GM23338 (cell line): ENCODE measurements at places on chromosomes 5 and 9.

DNA sequence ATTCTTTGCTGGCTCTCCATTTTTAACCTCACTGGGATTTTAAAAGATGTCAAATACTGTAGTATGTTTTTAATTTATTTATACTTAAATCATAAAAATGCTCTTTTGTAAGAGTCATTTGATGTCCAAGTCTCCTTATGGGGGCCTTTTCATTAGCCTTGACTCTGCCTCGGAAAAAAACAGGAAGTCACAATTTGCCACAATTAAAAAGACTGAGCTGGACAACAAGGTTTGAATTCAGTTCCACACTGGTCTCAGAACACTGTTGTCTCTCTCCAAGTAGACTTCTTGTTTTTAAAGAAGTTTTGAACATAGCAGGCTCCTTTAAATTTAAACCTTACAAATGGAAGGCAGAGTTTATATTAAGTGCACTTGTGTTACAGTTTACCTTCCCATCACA lies 444.2 kb downstream of the ACTL7B start:
- no peak for DNase-seq

GRCh38 chr5:75331095-75332090 lies 5.6 kb upstream of the HMGCR start:
- peak; percentile 32 for DNase-seq

GRCh38 chr9:37905776-37906175 lies 1.8 kb upstream of the SLC25A51 start:
- DNase-seq = no peak

DNA sequence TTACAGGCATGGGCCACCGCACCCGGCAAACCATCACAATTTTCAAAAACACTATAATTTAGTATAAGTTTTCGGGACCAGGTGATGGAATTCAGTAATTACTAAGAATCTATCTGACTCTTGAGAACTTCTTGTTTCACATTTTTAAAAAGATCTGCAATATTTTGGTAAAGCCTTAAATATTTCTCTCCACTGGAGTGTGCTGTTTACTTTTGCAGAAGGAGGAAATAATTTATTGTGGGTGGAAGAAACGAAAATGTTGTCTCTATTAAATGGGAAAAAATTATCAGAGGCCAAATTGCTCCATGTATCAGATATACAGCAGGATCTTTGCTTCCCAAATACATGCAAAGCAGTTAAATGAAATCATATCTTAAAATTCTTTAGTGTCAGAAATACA lies 566.8 kb upstream of the CYLC2 start:
- DNase-seq = no peak

- DNase-seq = no peak
These were observed 41.9 kb downstream of the SYK start for GRCh38 chr9:90843525-90843924.

- DNase-seq = peak; percentile 88
These were observed 1.2 kb downstream of the ROR2 start for GRCh38 chr9:91948597-91949391.

DNA sequence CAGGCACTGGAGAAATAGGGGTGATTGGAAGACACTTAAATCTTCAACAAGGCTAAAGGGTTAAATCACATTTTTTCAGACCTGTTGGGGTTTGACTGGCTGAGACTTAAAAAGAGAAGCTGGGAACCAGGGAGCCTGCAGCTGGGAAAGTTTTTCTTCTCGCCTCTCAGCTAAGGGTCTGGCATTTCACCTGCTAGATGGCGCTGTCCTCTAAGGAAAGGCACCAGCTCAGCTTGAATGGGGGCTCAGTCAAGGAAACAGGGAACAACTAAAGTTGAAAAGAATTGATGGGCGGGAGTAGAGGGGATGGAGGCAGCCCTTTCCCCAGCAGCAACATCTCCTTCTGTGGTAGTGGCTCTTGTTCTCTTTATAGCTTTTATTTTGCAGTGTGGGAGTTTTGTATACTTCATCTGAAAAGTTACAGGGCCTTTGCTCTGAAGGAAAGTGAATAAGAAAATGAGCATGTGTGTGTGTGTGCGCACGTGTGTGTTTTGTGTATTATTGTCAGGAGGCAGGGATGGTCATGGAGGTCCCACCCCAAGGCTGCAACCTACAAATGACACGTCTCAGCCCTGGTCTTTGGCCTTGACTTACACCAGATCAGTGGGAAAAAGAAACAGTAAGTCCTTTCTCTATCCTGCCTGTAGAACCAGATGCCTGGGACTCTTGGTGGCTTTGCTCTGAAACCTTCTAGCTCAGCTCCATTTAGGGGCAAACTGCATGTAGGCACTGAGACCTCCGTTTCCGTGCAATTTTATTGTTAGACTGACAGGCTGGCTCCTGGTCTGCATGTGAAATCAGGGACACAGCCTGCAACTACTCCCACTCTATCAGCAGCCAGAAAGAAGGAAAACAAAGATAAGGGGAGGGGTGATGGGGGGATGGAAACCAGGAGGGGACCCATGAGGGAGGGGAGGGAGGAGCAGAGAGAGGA lies 316.2 kb upstream of the CLINT1 start:
- DNase-seq = peak; percentile 95

DNA sequence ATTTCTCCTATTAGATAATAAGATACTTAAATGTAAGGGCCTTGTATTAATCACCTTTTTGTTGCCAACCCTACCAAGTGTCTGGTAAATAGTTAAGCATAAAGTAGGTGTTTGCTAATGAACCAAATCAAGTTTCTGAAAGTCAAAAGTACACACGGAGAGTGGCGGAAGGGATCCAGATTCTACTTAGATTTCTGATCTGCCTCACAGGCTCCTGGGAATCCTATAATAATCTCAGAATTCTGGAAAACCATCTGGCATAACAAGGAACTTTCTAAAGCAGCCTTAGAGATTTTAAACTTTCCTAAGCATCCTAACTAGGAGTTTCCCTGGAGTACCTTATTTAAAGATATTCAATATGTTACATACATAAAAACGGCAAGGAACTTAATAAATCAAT lies 363.2 kb upstream of the SMC2 start:
- DNase-seq = no peak

DNA sequence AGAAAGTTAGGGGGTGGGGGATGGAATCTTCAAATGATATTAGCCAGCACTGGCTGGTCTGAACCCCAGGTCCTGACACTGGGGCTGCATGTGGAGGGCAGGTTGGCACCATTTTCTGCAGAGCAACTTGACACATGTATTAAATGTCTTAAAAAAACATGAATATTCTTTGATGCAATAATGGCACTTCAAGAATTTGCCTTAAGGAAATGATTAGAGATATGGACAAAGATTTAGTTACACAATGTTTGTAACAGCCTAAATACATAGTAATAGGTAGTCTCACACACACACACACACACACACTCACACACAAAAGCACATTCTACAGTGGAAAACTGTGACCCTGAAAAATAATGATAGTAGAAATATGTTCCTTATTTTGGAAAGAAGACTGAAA lies 3.6 kb downstream of the SVEP1 start:
- no peak for DNase-seq

GRCh38 chr9:100111235-100111634 lies 12.2 kb downstream of the INVS start:
- no peak for DNase-seq

DNA sequence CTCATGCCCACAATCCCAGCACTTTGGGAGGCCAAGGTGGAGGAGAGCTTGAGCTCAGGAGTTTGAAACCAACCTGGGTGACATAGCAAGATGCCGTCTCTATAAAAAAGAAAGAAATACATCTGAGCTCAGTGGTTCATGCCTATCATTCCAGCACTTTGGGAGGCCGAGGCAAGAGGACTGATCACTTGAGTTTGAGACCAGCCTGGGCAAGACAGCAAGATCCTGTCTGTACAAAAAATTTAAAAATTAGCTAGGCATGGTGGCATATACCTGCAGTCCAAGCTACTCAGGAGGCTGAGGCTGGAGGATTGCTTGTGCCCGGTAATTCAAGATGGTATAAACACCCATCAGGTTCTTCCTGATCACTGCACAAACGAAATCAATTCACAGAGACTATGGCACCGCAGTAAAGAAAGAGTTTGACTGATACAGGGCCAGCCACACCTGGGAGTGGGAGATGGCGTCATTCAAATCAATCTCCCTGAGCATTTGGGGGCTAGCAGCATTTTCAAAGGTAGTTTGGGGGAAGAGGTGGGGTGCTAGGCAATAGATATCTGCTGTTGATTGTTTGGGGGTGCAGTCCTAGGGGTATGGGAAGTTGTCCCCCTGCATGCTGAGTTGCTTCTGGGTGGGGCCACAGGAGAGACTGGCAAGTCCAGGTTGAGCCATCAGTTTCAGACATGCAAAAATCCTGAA lies 169.2 kb downstream of the TTC39B start:
- DNase-seq = no peak
